ENCODE measurements at places on chromosomes 13 and 19.

- no peak for DNase-seq
These were observed 1.0 kb downstream of the FSTL3 start for GRCh38 chr19:677201-677600.

- DNase-seq: no peak
These were observed 127.5 kb upstream of the OBI1 start for GRCh38 chr13:78786459-78786858.

GRCh38 chr13:103007427-103007762 is 58.8 kb downstream of the SLC10A2 start:
- DNase-seq: no peak

- DNase-seq: no peak
These were observed 98.5 kb downstream of the MIPEP start for GRCh38 chr13:23790577-23791170.

- no peak for DNase-seq
These were observed 19.3 kb upstream of the F2RL3 start for GRCh38 chr19:16869331-16869972.

GRCh38 chr13:109162248-109163036 is 533.0 kb downstream of the MYO16 start:
- DNase-seq: no peak

- DNase-seq: no peak
These were observed 46.4 kb downstream of the ZNF85 start for GRCh38 chr19:20969498-20969897.

GRCh38 chr13:49690995-49691784 is at the start of gene EBPL:
Gene EBPL, minus strand, starts transcription at chr13:49691486. Its CDS starts 62 bp downstream, at chr13:49691424.
- peak; percentile 82 for DNase-seq

DNA sequence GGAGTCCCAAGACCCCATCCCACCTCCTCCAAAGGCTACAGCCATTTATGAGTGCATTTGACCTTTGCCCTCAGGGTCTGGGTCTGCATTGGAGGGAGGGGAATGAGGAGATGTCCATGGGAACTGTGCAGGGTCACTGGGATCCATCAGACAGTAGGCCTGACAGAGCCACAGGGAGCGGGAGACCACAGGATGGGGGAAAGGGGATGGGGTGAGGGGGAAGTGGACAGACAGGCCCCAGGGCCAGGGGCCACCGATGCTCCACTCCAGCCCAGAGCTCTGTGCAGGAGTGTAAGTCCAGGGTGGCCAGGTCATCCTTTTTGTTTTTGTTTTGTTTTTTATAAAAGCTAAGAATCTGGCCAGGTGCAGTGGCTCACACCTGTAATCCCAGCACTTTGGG is 82.5 kb downstream of the CHST8 start:
- DNase-seq: no peak

GRCh38 chr19:33241530-33242101 is 16.0 kb upstream of the SLC7A10 start:
- no peak for DNase-seq

DNA sequence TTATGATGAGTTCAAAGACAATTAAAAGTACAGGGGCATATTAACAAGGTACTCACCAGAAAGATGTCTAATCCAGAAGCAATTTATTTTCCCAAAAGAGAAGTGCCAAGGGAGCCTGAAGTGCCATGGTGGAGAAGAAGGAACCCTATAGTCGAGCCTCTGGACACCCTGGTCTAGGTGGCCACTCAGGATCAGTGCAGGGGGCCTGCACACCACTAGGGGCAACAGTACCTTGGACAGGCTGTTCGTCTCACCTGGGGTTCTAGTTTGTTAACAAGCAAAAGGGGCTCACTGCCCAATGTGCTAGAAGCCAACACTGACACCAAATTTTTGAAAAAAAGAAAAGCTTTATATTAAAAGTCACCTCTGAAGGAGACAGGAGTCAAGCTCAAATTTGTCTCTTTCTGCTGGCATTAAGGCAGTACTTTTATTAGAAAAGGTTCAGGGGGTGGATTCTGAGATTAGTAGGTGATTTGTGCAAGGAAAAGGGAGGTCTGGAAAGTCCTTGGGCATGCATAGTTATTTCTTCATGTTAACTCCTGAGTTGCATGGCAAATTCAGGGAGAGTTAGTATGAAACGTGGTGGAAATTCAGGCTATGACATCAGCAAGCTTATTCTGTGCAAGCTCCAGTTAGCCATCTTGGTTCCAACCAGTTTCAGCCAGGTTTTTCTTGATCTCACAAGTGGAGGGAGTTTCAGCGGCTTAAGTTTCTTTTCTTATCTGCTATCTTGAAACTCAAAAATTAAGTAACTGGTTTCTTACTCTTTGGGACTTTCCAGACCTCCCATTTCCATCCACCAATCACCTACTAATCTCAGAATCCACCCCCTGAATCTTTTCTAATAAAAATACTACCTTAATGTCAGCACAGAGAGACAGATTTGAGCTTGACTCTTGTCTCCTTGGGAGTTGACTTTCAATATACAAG is 884 bp upstream of the CBY2 start:
- no peak for DNase-seq

- no peak for DNase-seq
These were observed 30.9 kb upstream of the KCTD12 start for GRCh38 chr13:76917095-76917494.

DNA sequence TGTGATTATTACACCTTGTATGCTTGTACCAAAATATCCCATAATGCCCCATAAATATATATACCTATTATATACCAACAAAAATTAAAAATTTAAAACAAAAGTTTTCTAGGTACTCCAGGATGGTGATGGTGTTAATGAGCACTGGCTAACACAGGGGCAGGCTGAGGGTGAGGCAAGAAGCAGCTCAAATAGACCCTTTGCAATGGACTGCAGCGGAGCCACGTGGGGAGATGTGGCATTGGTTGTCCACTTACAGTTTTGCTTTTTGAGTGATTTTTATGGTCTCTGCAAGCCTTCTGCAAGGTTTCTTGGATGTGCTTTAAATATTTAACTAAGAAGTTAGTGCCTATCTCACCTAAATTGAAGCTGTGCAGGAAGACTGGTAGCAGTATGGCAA is 132.9 kb downstream of the RAP2A start:
- no peak for DNase-seq

GRCh38 chr13:24308068-24308445 is 1.3 kb upstream of the C1QTNF9 start:
- no peak for DNase-seq

GRCh38 chr19:33248553-33248953 is 22.9 kb upstream of the SLC7A10 start:
- DNase-seq: no peak

GRCh38 chr13:38309397-38309796 is 40.3 kb upstream of the UFM1 start:
- no peak for DNase-seq

- no peak for DNase-seq
These were observed 41.7 kb downstream of the FRY start for GRCh38 chr13:32073180-32073864.

DNA sequence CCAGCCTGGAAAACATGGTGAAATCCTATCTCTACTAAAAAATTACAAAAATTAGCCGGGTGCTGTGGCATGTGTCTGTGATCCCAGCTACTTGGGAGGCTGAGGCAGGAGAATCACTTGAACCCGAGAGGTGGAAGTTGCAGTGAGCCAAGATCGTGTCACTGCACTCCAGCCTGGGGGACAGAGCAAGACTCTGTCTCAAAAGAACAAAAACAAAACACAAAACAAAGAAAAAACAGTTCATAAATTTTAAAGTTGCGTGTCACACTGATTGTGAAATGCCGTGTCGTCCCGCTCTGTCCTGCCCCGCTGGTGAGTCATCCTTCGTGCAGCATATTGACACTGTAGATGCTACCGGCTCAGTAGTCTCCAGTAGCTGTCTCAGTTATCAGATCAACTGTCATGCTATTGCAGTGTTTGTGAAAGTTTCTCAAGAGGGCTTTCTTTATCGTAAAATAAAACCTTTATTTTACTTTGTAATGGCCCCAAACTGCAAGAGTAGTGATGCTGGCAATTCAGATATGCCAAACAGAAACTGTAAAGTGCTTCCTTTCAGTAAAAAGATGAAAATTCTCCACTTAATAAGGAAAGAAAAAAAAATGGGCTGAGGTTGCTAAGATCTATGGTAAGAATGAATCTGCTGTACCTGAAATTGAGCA is 36.4 kb upstream of the IGFL1 start:
- DNase-seq: no peak

DNA sequence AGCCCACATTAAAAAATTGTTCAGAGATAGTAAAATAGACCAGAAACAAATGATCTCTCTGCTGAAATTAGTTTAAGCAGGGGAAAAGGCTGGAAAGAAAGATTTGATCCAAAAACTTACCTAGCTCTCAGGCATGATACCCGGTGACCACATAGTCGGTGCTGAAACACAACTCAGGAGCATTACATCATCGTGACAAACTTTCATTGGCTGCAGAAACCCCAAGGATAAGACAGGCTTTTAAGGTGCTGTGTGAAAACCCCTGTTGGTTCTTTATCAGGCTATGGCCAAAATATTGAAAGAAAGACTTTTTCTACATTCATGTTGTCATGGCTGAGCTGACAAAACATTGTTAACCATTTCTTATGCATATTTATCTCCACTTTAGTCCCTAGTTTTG is 171.7 kb upstream of the KLF12 start:
- no peak for DNase-seq

Data from effector CD4-positive, alpha-beta T cell (primary cell).